Stimulated activated CD4-positive, alpha-beta T cell treated with anti-CD3 and anti-CD28 coated beads, Interleukin-1b, Interleukin-23, amount 100 ng/mL, for 1 hour (primary cell): ENCODE measurements at places on chromosomes 3 and 15.

- DNase-seq = no peak
Observed at GRCh38 chr3:122767540-122768372, 25.9 kb downstream of the HSPBAP1 start.

GRCh38 chr15:46409841-46410301 lies 775.0 kb downstream of the SQOR start:
- no peak for DNase-seq

DNA sequence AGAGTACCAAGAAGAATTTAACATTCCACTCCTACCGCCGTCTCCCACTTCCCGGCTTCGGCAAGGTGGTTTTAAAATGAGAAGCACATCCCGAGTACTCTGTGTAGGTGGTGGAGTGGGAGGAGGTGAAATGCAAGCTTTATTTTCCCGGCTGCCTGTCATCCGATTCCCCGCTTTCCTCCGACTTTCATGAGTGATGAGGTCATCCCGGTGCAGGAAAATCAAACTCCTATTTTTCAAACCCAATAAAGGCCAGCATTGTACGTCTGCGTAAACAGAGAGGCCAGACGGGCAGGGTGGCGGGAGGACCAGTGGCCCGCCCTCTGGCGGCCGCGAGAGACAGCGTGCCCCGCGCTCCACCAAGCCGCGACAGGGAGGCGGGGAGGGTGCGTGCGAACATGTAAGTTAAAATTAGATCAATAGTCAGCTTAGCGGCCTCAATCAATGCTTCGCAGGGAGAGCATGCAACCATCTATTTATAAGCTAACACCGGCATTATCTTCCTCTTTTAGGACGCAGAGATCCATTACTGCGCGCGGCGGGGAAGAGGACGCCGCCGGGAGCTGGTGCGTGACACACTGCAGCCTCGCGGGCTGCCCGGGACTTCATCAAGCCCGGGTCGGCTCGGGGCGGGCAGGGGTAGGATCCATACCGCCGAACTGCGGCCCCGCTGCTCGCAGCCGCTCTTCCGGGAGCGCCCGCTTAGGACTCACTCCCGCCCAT lies 163.3 kb downstream of the CD47 start:
- DNase-seq = peak; percentile 23

- DNase-seq = no peak
Observed at GRCh38 chr3:147113293-147114044, 292.9 kb downstream of the ZIC4 start.

- DNase-seq = no peak
Observed at GRCh38 chr15:66600240-66600627, 34.4 kb upstream of the LCTL start.

DNA sequence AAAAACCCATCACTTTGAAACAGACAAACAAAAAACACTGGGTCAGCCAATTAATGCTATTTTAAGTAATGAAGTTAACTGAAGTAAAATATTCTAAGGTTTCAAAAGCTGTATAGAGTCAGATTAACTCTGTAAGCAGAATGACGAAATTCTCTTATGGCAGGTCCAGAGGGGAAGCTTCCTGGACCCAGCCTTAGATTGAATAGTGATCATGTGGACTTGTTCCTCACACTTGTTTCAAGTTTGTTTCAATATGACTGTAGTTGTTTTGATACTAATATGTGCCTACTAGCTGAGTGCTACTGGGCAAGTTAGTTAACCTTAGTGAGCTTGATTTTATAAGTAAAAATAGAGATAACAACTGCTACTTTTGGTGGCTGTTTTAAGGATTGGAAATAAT lies 32.6 kb downstream of the PLS1 start:
- no peak for DNase-seq

DNA sequence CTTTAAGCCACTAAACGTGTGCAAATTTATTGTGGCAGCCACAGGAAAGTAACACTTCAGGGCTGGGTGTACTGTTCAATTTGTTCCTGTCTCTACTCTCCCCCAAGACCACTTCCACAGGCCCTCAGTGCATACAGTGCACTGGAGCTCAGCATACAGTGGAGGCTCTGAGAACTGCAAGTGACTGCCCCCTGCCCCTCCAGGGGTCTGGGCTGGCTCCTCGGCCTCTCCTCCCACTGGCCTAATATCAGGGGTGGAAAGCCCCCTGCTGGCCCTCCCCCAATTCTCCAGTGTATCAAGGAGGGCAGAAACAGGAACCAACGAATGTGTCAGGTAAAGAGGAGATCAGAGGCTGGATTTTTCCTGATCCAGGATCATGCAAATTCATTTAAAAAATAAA lies 19.9 kb upstream of the HEG1 start:
- no peak for DNase-seq

- no peak for DNase-seq
Observed at GRCh38 chr15:71648095-71648494, 162.3 kb upstream of the NR2E3 start.

DNA sequence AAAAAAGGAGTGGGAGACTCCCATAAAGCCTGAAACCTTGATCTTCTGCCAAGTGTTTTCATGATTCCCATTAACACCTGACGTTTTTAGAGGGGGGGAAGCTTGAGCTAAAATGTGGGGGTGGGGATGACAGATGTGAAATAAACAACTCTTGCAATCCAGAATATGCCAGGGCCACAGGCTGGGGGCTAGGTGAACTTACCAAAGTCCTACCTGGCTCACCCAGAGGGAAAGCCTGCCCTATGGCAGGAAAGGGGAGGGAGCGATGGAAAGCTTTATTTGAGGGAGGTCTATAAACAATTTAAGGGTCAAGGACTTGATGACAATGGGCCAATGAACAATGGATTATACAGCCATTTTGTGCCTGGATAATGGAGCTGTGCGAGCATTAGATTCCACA lies 108.3 kb downstream of the LRIG1 start:
- DNase-seq = no peak

GRCh38 chr15:99983886-99984286 lies 250.6 kb upstream of the LYSMD4 start:
- no peak for DNase-seq

GRCh38 chr3:170233530-170233929 lies 11.3 kb downstream of the PRKCI start:
- no peak for DNase-seq

DNA sequence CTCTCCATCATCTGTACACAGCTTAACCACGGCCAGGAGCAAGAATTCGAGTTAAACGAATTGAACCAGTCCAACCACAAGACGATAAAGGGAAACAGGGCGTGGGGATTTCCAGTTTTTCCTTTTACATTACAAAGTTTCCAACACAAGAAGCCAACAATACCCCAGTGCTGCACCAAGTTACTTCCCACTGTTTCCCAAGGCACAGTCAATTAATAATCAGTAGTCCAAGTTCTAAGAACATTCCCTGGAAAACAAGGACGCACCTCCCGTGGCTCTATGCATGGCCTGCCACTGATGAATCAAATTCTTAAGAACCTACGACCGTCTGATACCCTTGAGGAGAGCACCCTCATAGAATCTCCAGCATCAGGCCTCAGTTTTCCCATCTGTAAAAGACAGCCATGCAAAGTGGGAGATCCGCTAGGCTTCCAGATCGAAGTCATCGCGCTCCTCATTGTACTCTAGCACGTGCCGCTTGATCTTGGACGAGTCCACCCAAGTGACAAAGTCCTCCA lies 774 bp downstream of the IMP3 start:
- no peak for DNase-seq

- no peak for DNase-seq
Observed at GRCh38 chr15:63528138-63528659, 23.8 kb downstream of the USP3 start.

GRCh38 chr3:171199473-171199829 lies 172.9 kb upstream of the SLC2A2 start:
- DNase-seq = no peak

- DNase-seq = no peak
Observed at GRCh38 chr3:33636125-33636850, 81.8 kb downstream of the CLASP2 start.

DNA sequence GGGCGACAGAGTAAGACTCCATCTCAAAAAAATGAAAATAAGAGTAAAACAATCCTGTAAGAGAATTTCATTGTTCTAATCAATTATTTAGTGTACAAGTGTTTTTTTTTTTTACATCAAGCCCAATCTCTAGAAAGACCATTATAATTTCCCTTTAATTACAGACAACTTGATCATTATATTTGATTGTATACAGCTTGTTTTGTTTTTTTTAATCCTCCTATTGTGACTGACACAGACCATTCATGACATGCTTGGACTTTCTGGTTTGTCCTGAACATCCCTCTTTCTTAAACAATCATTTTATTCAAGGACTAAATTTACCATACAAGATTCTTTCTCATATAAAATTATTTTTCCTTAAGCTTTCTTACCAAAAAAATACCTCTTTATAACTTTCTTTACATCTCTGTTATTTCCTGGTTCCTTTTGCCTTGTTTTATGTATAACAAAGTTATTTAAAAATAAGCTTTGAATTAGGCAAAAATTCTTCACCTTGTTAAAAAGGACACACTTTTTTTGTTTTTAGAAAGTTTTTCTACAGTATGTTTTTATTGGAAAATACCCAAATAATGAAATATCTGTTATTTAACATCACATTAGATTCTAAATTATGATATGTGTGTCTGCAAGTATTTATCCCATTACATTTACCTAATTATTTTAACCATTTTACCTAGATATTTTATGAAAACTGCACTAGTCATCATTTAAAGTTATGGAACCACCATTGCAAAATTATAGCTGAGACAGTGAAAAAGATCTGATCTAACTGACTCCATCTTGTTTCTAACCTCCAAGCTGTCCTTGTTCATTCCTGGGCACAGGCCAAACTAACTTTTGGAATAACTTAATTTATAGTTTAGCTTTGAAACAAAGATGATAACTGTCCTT lies 26.1 kb upstream of the GFM1 start:
- no peak for DNase-seq

DNA sequence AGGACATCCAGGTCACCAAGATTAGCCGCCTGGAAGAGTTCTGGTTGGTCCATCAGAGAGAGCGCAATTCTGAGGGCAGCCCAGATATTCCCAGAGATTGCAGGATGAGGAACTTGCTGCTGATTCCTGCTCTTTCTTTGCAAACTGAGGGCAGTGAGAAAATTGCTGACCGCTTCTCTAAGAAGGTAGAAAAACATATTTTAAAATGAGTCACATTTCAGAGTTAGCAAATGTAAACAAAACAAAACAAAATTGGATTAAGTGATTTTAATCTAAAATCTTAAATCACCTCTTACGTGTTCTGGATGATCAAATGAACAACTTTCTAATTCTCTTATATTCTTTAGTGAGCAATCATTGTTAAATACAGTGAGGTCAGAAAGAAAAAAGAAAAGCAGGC lies 149.0 kb downstream of the USP13 start:
- DNase-seq = no peak

GRCh38 chr3:127762077-127762786 lies 60.1 kb downstream of the MGLL start:
- no peak for DNase-seq

DNA sequence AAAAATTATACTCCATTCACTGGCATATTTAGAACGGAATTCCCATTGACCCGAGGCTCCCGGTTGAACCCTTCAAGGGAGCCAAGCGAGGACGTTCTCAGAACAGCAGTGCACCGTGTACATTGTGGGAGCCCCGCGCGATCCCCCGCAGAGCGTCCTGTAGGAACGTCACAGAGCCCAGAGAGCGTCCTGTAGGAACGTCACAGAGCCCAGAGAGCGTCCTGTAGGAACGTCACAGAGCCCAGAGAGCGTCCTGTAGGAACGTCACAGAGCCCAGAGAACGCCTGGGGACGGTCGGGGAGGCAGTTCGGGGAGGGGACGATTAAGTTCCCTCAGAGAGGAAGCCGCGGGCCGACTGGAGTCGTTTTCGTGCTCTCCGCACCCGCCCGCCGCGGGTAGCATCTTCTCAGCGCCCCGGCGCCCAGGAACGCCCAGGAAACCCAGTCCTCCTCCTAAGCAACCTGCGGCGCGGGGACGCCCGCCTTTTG lies 506 bp upstream of the ATP1B3 start:
- no peak for DNase-seq

- DNase-seq = peak; percentile 36
Observed at GRCh38 chr3:58463181-58463941, 28.5 kb upstream of the KCTD6 start.

GRCh38 chr3:119239206-119239820 lies 1.4 kb downstream of the B4GALT4 start:
- DNase-seq = no peak

GRCh38 chr3:129365296-129366136 lies 62.9 kb downstream of the EFCAB12 start:
- no peak for DNase-seq
